ENCODE measurements at places on chromosomes 3 and 15.

- DNase-seq, result no peak
Observed at GRCh38 chr3:51966016-51966415, 1.2 kb downstream of the PCBP4 start.

DNA sequence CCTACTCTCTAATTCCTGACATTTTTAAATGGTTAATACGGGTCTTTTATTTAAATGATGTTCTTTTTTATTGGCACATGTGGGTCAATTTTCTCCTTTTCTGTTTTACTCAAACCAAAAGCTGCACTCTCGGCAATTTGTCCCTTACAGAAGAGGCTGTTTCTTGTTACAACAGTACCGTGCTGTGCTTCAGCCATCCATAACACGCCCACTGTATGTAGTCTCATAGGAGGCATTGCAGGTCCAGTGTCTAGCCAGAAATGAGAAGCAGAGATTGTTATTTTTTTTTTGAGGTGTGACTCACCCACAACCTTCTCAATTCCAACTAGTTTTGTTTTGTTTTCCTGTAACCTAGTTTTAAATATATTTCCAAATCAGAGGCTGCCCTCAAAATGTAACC lies 164.6 kb downstream of the GMNC start:
- no peak for DNase-seq

DNA sequence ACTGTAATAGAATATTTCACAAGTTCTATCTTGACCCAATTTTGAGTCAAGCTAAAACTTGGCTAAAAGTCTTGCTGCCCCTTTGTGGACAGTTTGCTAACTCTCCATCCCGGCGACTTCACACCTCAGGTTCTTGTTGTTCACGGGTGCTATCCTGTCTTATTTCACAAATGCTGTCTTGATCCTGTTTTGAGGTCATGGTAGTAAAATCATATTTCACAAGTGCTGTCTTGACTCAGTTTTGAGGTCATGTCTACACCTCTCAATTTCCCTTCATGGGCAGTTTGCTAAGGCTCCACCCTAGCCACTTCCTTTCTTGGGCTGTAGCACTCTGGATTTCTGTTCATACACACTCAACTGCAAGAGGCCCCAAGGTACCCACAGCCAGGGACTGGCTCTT lies 45.0 kb upstream of the GK5 start:
- no peak for DNase-seq

DNA sequence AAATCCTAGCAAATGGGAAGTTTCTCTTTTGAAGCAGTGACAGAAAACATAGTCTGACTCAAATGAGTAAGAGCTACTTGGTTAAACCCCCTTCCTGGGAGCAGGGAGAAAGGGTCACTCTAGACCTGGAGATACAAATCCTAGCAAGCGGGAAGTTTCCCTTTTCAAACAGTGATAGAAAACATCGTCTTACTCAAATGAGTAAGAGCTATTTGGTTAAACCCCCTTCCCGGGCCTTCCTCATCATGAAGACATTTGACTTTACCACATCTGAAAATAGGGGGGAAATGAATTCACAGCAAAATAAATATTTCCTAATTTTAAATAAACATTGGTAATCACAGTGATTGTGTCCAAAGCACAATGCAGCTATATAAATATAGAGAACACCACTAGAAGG lies 79.2 kb downstream of the FOXB1 start:
- no peak for DNase-seq

DNA sequence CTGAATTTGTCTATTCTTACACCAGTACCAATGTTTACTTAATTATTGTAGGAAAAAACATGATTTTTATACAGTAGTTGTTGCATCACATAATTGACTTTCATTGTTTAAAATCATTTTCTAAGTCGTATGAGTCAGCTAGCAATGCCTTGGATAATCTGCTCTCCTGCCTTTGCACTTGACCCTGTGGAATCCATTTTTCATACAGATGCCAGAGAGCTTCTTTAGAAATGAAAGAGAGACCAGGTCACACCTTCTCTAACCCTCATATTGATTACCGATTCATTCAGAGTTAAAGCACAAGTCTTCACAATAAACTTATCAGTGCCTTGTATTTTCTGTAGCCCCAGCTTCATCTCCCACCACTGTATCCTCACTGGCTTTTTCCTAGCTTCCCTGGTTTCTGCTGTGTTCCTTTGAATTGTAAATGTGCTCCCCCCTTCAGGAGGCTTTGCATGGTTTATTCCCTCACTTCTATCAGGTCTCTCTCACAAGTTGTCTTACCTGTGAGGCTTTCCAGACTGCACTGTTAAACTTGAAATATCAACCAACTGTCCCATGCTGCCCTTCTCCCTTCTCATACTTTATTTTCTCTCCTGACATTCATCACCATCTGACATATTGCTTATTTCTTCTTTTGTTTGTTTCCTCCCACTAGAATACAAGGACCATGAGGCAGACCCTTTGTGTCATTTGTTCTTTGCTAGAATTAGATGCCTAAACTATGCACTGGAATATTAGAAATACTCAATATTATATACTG lies 662.0 kb upstream of the GBE1 start:
- no peak for DNase-seq

GRCh38 chr15:56795502-56795901 lies 62.2 kb upstream of the ZNF280D start:
- DNase-seq, result no peak

- DNase-seq, result no peak
Observed at GRCh38 chr3:55721716-55722484, 234.8 kb upstream of the WNT5A start.

DNA sequence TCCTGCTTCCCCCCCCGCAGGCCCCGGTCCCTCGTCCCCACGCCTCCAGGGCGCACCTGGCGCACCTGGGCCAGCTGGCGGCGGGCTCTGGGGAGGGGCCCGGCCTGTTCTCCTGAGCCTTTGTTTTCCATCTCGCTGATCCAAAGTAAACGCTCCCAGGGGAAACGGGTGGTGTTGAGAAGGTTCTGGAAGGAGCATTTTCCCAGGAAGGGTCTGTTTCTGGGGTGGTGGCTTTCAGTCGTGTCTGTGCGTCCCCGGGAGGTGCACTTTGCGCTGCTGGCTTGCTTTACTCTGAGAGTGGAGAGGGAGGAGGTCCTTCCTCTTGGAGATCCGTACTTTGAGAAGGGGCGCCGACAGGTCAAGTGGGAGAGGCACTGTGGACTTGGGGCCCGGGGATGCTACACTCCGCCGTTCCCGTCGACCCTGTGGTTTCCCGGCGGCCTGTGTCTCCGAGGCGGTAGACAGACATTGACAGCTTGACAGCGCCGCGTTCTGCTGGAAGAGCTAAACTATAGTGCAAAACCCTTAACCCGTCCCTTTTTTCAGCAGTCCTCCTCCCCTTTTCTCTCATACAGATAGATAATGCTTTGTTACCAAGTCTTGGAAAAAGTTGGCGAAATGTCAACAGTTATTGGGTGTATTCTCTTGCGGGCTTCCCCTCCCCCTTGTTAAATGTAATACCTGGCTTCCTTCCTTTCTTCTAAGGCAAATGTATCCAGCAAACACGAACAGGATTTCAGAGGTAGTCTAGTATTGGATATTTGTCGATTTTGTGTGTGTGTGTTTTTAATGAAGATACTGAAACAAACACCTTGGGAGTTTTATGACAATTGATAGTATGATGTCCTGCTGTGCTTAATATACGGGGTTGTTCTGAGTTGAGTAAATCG lies 6.5 kb downstream of the TPM1 start:
- no peak for DNase-seq

DNA sequence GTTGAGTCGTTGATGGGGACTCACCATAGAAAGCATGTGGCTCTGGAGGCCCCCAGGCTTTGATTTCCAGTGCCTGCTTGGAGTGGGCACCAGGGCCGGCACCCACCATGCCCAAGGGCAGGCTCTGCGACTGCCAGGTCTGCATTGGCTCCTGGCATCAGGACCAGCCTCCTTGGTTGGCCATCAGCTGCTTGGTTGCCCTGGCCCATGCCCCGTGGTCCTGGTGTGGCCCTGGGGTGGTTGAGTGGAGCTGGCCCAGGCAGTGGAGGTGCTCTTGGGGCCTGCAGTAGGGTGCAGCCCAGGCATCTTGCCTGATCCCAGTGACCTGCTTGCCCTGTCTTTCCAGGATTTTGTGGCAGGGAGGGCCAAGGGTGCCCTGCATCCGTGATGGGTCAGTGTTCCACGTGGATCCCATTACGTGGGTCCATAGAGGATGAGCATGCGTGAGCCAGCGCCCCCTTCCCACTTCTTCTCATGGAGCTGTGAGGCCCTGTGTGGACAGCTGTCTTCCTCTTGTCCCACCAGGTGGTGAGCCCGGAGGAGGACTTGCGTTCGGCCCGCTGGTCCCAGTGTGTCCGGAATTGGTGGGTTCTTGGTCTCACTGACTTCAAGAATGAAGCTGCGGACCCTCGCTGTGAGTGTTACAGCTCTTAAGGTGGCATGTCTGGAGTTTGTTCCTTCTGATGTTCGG lies 187.0 kb downstream of the UBE3A start:
- DNase-seq, result no peak

DNA sequence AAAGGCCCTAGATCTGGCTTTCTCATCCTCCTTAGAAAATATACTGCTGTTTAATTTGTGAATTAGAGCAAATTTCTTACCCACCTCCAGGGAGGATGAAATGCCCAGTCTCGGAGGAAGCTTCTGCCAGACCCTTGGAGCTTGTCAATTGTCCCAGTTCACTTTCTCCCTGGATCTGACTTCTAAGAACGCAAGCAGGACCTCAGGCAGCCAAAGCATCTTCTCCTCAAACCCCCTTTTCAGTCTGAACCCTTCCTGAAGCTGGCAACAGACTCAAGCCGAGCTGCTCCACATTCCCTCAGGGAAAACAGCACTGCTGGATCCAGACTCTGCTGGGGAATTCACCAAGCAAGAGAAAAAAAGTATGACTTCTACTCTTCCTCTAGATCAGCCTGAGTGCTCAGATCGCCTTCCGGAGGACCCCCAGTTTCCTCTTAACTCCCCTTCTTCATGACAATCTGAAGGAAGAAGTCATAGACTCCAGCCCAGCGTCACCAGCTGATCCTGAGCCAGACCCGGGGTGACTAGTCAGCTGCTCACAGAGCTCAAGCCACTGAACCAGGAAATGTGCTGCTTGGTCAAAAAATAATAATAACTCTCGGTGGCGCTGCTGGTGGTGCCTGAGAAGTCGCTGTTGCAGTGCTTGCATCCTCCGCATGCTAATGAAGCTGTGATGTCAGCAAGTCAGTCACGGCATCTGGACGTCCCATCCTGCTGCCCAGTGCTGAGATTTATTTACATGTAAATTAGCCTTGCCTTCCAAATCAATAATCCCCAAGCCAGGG lies at the start of gene PRICKLE2:
Gene PRICKLE2, minus strand, starts transcription at position 641 of the 785 bp plus-strand sequence. CDS start 26,539 bp downstream, outside the sequence.
- DNase-seq, result no peak

DNA sequence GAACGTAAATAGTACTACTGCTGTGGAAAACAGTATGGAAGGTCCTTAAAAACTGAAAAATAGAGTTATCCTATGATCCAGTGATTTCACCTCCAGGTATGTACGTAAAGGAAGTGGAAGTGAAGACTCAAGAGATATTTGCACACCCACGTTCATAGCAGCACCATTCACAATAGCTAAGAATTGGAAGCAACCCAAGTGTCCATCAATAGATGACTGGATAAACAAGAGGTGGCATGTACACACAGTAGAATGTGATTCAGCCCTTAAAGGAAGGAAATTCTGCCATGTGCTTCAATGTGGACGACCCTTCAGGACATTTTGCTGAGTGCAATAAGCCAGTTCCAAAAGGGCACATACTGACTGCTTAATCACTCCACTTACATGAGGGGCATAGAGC lies 188.3 kb downstream of the APBA2 start:
- DNase-seq, result no peak

GRCh38 chr3:141462176-141462859 lies 24.5 kb upstream of the RASA2 start:
- DNase-seq, result no peak

DNA sequence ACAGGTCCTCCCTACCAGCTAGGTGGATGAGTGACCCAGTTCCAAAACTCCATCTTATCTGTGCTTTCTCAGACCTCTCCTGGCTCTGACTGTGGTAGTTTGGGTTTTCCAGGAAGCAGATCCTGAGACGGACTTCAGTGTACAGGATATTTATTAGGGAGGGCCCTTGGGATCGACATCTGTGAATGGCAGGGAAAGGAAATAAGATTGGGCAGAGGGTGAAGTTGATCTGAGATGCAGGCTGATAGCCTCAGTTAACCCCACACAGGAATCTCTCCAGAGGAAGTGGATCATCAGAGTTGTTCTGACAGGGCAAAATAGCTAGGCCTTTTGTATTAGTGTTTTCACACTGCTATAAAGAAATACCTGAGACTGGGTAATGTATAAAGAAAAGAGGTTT lies 16.7 kb upstream of the MAPK6 start:
- DNase-seq, result no peak

DNA sequence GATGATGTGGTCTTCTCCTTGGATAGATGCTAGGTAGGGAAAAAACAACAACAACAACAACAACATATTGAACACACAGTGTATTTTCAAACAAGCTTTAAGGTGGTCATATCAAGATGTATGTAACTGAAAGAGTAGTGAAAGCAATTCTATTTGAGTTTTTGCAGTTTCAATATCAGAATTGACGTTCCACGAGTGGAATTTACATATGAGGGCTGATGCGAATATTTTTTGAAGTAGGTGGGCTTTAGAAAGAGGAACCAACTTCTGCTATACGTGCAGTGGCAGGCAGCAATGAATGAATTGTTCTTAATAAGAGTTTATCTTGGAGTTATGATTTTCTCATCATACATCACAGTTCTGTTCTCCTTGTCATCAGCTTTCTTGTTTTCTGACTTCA lies 151.9 kb upstream of the CNTN3 start:
- no peak for DNase-seq

DNA sequence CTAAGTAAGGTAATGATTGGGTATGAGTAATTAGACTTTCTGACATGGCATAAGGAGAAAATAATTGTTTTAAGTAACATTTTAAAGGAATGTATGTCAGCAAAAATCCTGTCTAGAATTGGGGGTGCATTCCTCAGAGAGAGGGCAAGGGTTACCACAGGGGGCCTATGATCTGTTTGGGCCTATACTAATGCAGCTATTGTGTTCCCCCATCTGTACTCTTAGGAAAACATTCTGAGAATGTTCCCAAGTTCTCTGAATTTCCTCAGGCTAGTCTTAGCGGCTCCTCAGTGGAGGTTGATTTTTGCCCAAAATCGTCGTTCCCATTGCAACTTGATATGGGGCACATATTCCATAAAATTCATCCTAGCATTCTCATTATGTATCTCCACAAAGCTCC lies 1216.4 kb upstream of the GBE1 start:
- DNase-seq, result no peak

GRCh38 chr15:73685981-73686380 lies 1.8 kb downstream of the CD276 start:
- DNase-seq, result no peak

DNA sequence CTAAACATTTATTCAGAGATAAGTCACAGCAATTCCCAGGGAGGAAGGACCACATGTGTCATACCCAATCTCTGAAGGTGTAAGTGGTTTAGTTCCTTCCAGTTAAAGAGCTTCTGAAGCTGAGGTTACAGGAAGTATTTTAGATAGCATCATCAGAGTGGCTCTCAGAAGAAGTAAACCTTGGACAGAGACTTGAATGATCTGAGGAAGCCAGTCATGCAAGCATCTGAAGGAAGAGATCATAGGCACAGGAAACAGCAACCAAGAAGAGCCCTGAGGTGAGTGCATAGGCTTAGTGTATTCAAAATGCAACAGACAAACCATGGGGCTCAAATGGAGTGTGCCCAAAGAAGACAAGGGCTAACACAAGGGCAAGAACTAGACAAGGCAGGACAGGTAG lies 210.3 kb downstream of the ULK4 start:
- no peak for DNase-seq
